ENCODE measurements at places on chromosomes 5 and 9. TPM values are rescaled to one million over a fixed set of nuclear protein-coding genes. Genes with fewer than 3 reads are reported as not detected.

DNA sequence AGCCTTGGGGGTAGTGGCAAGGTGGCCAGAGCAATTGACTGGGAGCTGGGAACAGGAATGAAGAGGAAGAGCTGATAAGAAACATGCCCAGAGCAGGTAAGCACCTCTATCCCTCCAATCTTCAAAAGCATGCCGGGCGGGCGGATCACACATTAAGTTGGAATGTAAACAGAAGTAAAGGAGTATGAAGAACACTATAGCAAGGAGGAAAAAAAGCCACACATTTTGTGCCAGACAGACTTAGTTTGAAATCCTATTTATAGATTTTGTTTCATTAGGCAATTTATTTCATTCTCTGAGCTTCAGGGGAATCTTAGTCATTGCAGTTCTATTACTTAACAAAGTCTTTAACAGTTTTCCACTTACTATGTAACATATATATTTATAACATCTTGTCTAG, 173.9 kb upstream of the TNC start:
- DNase-seq: no peak

The LCN9 gene
- total RNA-seq: not detected

DNA sequence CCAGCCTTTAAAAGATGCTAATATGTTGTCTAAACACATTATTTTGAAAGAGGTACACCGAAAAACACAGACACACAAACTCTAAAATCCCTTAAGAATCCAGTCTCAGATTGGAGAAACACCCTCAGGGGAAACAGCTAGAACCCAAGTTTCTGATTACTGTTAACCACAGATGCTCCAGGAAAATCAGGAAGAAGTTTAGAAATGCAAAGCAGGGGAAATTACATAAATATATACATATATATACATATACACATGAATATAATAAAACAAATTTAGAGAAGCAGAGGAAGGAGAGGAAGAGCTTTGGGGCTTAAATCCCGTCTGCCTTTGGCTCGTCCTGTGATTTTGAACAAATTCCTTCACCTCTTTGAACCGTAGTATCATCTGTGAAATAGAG, 73.2 kb upstream of the KLF4 start:
- DNase-seq: no peak

The TUSC1 gene
- 22.1 TPM for total RNA-seq

Measured in thyroid gland (tissue), 4 donors.